ENCODE measurements at places on chromosomes 7 and 10.

DNA sequence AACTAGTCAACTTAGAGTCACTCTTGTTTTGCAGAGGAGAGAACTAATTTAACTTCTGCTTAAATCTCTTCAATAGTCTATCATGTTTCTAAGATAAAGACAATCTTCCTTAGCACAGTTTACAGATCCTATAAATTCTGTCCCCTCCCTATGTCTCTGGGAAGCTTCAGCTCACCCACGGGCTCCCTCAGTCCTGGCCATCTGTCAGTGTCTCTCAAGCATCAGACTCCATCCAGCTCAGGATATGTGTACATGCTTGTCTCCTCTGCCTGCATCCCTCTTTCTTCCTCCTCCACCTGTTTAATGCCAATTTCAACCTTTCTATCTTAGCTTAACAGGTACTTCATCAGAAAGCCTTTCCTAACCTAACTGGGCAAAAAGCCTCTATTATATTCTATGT, 177.1 kb upstream of the PTER start:
- DNase-seq = no peak

DNA sequence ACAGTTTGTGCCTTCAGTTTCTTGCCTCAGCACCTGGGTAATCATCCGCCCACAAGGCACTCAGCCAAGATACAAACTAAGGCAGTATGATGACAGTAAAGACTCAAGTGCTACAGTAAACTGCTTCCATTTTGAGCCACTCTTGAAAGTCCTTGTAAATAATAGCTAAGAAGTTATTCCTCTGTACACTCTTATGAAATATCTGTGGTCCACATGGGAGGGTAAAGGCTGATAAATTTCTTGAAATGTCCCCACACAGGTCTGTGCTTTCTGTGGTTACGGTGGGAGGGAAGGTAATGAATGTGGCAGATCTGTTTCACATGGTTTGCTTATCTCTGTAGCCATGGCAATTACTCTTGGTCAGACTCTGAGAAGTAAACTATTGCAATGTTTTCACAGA, 551.0 kb upstream of the ZWINT start:
- no peak for DNase-seq

- no peak for DNase-seq
Observed at GRCh38 chr7:36441344-36442022, 51.8 kb downstream of the ANLN start.

DNA sequence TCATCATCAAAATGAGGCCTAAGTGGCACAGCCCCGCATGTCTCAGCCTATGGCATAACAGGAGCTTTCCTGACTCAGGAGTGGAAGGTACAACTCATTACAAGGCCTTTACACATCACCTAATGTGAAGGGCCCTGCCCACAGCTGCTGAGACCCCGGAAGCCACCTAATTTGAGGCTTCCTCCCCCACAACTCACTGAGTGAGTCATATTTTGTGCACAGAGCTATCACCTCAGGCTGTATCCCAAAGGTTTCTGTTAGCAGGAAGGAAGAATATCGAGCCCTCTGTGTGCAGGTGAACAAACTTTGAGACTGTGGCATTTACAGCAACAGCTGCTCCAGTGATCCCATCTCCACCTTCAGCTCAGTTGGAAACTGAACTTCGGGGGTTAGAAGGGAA, 20.6 kb downstream of the HTR5A start:
- DNase-seq = no peak

DNA sequence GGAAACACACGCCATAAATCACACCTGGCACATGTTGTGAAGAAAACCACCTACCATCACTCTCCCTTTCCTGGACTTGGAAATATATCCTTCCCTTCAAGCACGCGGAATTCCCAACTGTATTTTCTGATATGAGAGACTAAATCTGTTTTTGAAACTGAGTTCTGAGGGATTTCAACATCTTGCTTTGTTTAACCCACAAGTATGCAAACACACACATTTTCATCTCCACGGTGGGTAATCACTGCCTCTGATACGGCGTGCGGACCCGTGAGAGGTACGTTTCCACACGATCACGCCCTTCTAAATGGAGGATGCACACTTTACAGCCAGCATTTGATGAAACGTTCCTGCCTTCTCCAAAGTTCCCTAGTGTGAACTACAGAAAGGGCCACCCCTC, 83.4 kb downstream of the ZRANB1 start:
- DNase-seq = no peak

DNA sequence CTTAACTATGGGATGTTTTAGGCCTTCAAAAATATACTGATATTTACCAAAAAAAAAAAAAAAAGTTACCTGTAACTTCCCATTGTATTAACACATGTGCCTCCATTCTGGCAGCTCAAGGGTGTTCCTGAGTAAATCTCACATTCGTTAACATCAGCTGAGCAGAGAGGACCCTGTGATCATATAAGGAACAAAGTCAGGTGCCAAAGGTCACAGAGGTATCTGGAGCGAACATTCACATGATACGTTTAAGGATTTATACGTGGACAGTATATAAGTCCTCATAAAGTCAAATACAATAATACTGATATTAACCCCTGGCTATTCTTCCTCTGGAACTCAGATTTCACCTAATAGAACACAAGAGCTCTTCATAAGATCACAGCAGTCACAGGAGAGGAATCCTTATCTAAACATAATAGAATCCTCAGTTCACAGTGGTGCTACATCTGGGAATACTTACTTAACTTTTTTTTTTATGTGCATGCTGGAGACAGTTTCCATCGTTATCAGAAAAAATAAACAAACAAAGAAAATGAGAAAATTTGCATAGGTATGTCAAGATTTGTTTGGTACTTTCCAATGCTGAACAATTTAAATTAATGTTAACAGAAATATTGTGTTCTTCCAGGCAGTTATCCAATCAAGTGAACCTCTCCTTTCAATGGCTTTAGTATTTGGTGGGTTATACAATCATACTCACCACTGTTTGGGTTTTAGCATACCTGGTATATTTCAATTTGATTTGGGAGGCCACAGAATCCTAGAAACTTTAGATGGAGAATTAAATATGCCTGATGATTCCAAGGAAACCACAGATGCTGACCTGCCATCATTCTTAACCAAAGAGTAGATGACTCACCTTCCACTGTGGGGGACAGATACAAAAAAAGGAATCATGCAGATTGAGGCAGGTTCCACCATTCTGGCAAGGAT, 6.6 kb downstream of the CUBN start:
- DNase-seq = no peak

DNA sequence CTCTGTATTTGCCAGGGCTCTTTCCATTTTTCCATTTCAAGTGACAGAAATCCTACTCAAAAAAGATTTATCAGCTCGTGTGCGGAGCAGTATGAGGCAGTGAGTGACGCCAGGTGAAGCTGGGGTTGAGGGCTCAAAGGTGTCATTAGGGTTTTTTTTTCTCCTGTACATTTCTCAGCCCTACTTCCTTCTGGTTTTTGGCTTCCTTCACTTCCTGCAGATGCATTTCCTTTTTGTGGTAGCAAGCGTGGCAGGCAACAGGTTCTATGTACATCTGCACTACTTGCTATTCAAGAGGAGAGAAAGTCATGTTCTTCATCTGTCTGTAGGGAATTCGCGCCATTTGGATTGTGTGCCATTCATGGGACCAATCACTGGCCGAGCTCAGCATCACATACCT, 52.8 kb upstream of the AOAH start:
- no peak for DNase-seq

- DNase-seq = no peak
Observed at GRCh38 chr7:125681508-125681907, 751.9 kb upstream of the POT1 start.

- no peak for DNase-seq
Observed at GRCh38 chr10:51685768-51686167, 13.6 kb downstream of the CSTF2T start.

DNA sequence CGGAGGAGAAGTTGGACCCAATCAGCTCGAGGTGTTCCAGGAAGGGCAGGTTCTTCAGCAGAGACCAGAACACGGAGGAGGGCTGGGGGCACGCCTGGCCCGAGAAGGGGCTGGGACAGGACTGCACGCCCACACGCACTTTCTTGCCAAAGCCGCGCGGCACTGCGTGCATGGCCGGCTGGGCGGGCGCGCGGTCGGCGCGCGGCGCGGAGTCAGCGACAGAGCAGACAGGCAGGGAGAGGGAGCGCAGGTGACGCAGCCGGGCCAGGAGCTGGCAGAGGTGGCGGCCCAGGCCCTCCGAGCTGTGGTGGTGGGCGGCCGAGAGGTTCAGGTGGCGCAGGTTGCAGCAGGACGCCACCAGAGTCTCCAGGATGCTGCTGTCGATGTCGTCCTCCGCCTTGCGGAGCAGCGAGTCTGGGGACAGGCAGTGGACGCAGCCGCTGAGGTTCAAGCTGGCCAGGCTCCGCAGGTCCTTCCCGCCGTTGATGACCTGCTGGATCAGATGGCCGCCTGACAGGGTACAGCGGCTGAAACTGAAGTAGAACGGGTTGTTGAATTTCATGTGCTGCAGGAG, 77.2 kb upstream of the TNRC18 start:
- no peak for DNase-seq

DNA sequence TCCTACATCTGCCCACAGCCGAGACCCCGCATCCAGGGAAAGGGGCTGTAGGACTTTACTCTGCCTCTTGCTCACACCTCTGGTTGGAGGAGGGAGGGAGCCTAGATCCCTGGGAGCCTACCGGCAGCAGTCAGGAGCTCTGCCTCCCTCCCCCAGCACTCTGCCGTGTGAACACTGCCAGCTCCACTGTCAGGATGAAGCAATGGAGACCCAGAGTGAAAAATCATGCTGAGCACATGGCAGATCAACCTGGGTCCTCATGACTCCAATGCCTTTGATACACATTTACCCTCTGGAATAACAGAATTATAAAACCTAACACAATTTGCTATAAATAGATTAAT, 477.7 kb downstream of the TNS3 start:
- DNase-seq = no peak

DNA sequence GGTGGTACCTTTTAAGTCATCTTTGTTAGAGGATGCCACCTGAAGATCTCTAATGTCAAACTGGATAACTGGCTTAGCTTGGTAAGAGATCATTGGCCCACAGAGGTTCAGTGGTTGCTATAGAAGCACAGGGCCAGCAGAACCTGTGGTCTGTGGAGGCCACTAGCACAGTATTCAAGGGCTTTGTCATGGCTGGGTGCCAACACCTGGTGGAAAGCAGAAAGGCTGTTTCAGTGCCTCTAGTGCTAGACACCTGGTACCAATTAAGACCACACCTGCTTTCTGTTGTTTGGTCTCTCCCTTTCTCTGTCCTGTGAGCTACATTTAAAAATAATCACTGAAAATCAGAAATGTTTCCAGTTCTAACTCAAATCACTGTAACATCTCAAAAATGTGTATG, 10.0 kb upstream of the PCGF5 start:
- no peak for DNase-seq

- DNase-seq = no peak
Observed at GRCh38 chr10:65805993-65806392, 1119.8 kb upstream of the LRRTM3 start.

DNA sequence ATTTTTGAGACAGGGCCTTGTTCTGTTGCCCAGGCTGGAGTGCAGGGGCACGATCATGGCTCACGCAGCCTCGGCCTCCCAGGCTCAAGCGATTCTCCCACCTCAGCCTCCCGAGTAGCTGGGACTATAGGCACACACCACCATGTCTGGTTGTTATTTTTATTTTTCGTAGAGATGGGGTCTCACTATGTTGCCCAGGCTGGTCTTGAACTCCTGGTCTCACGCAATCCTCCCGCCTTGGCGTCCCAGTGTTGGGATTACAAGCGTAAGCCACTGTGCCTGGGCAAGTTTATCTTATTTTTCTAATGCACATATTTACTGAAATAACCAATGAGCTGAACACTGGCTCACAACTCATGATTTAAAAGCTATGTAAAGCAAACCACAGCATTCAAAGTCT, 61.9 kb downstream of the FAM171A1 start:
- no peak for DNase-seq

All from activated naive CD8-positive, alpha-beta T cell treated with anti-CD3 and anti-CD28 coated beads, Interleukin-2, amount 50 U/mL, for 16 hours (primary cell).